ENCODE measurements at places on chromosomes 12 and 14.

DNA sequence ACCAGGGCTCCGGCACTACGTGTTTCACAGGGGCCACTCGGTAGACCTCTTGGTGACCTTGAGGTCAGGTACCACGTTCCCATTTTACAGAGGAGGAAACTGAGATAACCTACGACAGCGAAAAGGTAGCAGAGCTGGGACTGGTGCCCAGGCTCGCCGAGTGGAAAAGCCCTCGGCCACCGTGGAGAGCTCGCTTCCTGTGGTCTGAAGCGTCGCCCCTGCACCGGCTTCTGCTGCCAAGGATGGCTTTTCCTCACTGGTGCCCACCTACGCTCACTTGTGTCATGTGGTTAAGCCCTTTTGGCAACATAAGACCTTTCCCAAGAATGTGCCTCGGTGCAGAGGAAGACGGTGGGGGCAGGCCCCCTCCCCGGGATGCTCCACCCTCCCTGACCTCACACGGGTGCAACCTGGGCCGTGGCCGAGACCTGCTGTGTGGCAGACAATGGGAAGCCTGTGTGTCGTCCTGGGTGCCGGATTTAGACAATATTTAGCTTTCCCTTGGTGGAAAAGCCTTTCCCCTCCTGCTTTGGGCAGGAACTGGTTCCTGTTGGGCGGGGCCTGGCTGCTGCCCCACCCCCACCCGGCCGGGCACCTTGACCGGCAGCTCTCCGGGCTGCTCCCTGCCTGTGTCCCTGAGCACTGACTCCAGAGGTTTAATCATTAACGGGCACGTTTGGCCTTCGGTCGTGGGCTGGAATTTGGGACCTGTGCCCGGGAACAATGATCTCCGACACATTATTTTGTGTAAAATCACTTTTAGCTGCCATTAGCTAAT is 32.4 kb upstream of the PPP1R13B start:
- no peak for DNase-seq

DNA sequence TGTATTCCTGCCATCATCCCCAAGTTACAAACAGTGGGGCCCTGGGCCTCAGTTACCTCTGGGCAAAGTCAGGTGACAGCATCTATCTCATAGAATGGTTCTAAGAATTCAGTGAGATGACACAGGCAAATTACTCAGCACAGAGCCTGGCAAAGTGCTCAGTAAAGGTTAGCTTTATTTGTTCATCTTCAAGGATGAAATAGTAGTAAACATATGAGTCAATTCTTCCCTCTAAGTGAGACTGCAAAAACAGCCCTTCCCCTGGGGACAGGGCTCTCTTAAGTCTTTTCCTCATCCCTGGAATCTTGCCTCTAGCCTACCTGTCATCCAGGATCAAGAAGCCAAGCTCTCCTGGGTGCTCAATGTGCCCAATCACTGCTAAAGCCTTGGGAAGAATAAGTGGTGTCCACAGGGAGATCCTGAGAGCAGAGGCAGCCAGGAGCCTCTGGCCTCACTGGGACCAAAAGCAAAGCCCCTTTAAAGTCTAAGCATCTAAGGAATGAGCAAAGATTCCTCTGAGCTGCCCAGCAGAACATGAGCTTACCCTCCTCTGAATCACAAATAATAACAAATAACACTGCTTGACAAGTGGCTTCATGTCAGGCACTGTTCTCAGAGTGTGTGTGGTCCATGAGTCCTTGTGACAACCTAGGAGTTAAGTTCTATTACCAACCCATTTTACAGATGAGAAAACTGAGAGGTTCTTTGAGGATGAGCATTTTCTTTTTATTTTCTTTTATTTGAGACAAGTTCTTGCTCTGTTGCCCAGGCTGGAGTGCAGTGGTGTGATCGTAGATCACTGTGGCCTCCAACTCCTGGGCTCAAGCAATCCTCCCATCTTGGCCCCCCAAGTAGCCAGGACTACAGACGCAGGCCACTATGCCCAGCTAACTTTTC is 12.1 kb downstream of the NUAK1 start:
- DNase-seq: no peak

DNA sequence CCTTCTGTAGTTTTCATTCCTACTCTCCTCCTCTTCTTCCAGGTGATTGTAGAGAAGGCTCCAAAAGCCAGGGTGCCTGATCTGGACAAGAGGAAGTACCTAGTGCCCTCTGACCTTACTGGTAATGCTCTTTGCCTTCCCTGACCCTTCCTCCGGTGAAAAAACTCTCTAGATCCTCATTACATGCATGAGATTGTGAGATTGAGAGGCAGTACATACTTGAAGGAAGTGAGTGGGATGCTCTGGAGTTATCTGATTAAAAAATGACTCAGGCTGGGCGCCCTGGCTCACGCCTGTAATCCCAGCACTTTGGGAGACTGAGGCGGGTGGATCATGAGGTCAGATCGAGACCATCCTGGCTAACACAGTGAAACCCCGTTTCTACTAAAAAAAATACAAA is 5.3 kb downstream of the GABARAPL1 start:
- DNase-seq: no peak

GRCh38 chr12:43973993-43974392 is 138.1 kb downstream of the TMEM117 start:
- no peak for DNase-seq

DNA sequence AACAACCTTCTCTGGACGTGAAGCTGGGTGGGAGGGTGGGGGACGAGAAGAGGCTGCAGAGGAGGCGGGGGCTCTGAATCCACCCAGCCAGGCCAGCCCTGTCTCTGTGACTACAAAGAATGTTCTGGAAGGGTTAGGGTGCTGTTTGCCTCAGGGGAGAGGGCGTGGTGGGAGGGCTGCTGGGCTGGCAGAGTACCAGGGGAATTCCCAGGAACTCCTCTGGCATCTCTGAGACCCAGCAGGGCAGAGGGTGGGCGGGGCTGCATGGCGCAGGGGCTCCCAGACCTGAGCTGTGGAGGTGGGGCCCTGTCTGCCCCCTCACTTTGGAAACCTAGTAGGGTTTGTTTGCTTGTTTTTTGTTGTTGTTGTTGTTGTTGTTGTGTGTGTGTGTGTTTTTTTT is 45.5 kb upstream of the FZD10 start:
- DNase-seq: no peak

GRCh38 chr14:77761205-77761931 is 412 bp upstream of the SNW1 start:
- peak; percentile 94 for DNase-seq

DNA sequence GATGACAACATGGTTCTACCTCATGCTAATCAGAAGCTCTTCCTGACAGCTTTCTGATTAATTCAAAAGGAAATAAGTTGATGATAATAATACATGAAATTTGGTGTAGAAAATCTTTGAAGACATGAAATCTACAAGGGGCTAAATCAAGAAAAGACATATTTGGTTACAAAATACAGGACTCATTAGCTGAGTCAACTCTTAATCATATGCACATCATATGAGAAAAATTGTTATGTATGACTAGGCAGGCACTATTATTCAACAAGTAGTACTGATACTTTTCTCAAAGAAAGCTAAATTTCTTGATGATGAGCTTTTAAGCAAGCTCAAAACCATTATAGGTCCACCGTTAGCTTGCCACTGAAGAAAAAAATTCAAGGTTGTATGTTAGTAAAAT is 7.1 kb downstream of the ABCC9 start:
- no peak for DNase-seq

- no peak for DNase-seq
These were observed 277.7 kb upstream of the DDHD1 start for GRCh38 chr14:53430870-53431269.

DNA sequence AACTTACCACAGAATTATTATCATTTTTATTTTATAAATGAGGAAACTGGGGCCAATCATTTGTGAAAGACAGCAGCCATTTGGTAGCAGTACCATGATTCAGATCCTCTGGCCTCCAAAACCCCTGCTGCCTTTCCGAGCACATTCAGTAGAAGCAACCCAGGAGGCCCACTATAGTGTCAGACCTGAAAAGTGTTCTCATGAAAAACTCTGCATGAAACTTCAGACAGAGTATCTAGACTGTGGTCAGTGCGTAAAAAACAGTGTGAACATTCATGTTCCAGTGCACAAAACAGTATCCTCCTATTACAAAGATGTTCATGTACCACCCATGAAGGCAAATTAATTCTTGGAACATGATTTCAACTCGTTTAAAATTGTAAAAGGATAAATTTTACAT is 112.0 kb downstream of the EPS8 start:
- no peak for DNase-seq

DNA sequence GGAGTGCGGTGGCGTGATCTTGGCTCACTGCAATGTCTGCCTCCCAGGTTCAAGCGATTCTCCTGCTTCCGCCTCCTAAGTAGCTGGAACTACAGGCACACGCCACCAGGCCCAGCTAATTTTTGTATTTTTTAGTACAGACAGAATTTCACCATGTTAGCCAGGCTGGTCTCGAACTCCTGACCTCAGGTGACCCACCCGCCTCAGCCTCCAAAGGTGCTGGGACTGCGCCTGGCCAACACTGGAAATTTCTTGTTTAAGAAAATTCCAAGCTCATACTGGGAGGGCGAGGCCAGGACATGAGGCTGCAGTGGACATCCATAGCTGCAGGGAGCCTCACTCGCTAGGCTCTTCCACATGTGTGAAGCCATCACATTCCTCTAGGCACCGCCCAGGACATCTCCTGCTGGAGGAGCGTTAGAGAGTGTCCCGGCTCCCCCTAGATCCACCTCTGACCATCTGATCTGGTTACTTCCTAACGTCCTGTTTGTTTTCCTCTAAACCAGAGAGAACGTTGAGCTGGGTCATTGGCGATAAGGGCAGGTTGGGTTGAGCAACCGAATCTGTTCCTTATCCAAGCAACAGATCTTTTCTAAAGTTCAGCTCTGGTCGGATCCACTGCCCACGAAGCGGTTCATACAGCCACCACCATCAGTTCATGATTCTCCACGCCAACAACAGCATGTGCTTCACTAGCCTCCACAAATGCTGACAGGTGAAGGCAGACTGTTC is 108.2 kb upstream of the MED13L start:
- DNase-seq: no peak

DNA sequence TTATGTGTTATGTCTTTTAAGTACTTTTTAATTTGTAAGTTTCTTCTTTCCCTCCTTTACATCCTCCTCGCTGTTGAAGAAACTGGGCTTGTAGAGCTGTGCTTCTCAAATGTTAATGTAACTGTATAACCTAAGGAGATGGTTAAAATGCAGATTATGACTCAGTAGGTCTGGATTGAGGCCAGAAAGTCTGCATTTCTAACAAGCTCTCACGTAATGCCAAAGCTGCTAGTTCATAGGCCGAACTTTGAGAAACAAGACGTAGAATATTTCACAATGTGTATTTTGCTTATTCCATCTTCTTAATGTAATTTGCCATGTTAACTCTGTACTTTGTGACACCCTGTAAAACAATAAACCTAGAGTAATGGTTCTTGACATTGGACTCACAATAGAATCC is 193.3 kb upstream of the SYT1 start:
- DNase-seq: no peak

DNA sequence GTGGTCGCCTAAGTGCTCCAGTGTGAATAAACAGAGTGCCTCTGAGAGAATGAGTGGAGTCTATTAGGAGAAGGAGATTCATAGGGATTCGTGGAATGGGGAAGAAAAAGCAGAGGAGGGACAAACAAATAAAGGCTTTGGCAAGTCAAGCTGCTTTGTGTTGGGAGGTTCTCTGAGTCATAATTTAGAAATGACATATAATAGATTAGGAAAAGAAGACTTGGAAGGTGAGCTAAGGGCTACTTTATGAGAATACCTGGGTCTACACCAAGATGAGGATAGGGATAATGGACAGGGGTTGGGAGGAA is 6.4 kb upstream of the NTN4 start:
- no peak for DNase-seq

GRCh38 chr14:71758229-71758951 is 173.8 kb upstream of the RGS6 start:
- DNase-seq: no peak

DNA sequence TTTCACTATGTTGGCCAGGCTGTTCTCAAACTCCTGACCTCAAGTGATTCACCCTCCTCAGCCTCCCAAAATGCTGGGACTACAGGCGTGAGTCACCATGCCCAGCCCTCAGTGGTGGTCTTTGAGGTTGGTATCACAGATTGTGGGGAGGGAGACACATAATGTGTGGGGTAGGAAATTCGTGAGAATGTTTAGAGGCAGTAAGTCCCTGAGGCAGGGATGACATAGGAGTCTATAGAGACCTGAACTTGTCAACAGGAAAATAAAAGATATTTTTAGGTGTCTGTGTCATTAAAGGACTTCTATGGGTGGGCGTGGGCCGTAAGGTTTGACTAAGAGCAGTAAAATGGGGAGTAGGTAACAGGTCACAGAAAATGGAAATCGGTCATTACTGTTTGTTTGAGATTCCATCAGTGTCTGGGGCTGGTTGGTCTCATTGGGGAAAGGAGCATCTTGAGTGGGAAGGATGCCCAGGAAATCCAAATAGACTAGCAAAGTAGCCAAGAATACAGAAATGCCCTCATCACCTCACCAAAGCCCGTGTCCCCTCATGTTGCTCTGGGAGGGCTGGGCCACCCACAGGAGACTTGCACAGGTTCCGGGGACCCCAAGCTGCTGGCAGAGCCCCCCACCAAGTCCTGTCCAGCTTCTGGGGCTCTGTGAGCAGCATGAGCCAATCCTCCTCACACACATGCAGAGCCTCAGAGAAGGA is 63.6 kb upstream of the BCL2L14 start:
- no peak for DNase-seq

GRCh38 chr12:113136128-113136989 is 798 bp upstream of the RASAL1 start:
- DNase-seq: no peak

- no peak for DNase-seq
These were observed 25.9 kb downstream of the TCHP start for GRCh38 chr12:109926016-109926415.

- no peak for DNase-seq
These were observed 36.0 kb upstream of the CLEC14A start for GRCh38 chr14:38291681-38292467.

GRCh38 chr12:118346895-118347294 is 25.8 kb downstream of the TAOK3 start:
- DNase-seq: no peak

DNA sequence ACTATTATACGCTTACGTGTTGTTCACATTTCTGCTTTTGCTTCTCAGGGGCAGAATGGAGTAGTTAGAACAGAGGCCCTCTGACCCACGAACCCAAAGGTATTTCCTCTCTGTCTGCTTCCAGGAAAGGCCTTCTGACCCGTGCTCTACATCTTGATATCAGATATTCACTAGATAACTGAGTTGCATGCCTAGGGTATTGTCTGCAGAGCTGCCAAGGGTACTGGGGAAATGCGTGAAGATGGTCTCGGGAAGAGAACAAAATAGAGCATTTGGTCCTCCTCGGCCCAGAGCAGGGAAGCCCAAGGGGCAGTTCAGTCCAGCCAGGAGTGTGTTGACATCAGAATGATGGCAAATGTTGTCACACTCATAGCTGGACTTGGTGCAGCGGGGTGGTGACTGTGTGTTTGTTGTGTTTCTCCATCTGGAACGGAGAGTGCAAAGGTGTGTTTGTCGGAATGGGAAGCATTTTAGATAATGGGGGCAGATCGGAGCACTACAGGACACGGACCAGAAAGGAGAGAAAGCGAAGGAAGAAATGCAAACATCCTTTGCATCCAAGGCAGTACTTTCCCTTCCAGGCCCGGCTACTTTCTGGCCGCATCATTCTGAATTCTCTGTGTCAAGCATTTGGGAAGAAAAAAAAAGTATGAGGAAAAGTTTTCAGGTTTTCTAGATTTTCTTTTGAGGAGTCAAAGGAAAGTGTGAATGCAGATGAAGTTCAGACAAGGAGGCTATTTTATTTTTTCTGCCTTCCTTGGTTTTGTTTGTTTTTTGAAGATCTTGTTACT is 8.1 kb downstream of the GLT1D1 start:
- DNase-seq: no peak
